NCI-H1092 (cell line): ENCODE measurements at places on chromosomes 2 and 18.

DNA sequence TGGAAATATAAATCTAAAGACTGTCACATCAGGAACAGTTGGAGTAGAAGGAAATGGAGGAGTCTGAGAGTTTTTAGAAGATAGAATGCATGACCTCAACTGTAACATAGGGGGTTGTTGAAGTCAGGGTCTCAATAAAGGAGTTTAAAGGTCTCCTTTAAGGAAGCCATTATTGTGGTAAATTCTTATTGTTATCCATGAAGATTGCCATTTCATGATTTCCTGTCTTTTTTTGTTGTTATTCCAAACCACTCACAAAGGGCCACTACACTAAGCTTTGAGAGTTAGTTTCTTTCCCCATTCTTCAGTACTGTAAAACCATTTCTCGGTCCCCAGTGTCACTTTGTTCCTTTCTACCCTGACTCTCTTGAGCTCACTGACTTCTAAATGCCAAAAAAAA is 134.0 kb downstream of the DTNA start:
- DNase-seq: no peak

DNA sequence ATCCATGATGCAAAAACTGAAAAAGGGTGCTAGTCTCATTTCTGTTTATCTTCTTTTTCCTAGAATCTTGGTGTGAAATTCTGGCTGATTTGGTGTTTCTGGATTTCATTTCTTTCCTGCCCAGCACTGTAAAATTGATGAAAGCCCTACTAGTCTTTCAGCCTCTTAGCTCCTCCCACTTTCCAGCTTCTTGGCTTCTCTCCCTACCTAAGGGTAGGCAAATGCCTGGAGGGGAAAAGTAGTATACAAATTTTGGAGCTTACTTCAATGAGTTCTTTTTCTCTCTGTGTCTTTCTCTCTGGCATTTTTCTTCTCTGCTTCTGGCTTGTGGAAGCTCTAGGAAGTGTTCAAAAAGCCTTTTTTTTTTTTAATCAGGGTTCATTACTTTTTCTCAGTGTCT is 160.5 kb downstream of the XIRP2 start:
- DNase-seq: no peak

GRCh38 chr2:169286624-169287231 is 75.6 kb downstream of the LRP2 start:
- no peak for DNase-seq

- DNase-seq: no peak
These were observed 38.4 kb upstream of the STAT4 start for GRCh38 chr2:191189112-191189635.

DNA sequence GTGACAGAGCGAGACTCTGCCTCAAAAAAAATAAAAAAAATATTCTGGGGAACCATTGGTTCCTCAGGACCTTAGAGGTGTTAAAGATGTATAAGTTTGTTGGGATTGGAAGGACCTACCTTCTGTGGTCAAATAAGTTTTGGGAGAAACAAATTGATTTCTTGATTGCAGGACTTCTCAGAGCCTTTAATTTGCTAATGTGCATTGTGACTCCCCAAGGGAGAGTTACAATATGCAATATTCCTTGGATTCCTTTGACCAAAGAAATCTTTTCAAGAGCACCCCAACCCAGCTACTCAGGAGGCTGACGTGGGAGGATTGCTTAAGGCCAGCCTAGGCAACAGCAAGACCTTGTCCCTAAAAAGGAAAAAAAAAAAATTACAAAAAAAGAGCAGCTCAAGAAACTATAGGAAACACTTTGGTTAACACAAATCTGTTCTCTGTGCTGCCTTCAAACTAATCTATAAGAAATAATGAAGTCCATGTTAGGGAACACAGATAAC is 6.5 kb downstream of the NAGK start:
- no peak for DNase-seq

GRCh38 chr2:16729335-16729734 is 63.7 kb upstream of the CYRIA start:
- no peak for DNase-seq

DNA sequence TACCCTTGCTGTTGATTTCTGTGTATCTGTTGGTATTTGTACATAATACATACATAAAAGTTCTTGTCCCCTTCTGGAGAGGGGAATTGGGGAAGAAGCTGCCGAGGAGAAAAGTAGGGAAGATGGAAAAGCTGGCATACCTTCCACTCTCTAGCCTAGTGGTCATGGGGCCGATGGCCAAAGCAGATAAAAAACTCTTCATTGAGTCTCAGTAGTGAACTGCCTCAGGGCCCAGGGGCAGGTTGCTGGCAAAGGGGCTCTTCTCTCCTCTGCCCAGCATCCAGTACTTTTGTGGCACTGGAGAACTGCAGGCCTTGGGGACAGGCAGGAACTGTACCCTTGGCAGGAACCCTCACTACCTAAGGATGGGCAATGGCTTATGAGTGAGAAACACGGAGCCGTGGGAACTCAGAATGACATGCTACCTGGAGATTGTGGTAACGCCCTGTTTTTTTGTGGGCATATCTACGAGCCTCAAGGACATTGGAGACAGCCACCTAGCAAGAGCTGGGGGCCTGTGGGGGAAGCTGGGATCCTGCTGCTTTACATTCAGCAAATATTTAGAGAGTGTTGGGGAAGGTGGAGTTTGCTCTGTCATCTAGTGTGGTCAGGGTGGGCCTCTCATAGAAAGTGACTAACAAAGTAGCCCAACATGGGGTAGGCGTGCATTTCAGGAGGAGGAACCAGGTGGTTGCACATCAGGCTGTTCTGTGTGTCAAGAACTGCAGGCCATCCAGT is 22.6 kb upstream of the ITGB6 start:
- DNase-seq: no peak

- DNase-seq: no peak
These were observed 364.4 kb upstream of the CYRIA start for GRCh38 chr2:17030047-17030446.

DNA sequence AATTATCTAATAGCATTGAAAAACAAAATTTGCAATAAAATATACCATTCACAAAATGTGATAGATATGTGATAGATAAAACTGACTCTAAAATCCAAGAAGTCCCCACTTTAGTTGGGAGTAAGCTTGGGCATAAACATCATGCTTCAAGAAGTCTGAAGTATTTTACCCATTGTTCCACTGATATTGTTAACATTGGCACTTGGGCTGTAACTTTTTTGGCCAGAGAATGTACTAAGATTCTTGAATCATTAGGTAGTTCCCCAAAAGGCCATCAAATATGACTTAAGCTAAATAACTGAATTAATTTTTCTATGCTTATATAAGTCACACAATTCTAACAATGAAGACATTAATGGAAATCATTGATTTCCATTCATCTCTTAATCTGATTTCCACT is 413.6 kb downstream of the CDH2 start:
- DNase-seq: no peak

DNA sequence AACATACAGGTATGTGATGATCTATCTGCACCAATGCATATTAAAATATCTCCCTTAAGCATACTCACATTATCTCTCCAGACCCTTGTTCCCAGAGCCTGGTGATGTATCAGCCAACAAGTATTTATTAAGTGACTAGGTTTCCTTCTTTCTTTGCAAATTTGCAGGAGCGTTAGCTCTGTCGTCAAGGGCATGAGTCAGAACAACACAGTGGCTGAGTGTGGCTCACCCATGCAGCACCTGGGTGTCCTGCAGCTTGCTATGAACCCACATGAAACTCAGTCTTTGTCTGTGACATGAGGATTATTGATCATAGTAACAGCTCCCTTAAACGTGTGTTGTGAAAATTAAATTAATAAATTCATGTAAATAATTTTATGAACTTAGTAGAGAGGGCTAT is 96.6 kb downstream of the PIEZO2 start:
- no peak for DNase-seq

DNA sequence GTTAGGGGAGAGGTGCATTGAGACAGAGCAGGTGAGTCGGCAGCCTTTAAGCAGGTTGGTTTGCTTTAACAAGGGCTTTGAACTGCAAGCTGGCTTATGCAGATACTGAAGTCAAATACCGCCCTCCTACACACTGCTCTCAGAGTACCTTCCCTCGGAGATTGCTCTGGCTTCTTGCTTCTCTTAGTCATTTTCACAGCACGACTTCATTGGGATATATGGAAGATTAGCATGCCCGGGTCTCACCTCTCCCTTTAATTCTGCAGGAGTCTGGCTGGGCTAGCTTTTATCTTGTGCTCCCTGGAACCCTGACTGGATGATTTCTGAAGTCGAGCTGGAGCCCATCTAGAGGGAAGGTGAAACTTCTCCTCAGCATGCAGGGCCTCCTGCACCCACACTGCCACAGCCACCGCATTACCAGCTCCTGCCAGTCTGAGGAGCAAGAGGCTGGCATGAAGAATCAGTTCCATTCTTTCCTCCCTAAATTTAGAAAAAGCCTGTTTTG is 395.5 kb upstream of the HNRNPA3 start:
- no peak for DNase-seq

GRCh38 chr2:105791229-105791628 is 46.5 kb downstream of the NCK2 start:
- no peak for DNase-seq

- DNase-seq: no peak
These were observed 52.8 kb upstream of the IL1RL1 start for GRCh38 chr2:102258386-102259074.

DNA sequence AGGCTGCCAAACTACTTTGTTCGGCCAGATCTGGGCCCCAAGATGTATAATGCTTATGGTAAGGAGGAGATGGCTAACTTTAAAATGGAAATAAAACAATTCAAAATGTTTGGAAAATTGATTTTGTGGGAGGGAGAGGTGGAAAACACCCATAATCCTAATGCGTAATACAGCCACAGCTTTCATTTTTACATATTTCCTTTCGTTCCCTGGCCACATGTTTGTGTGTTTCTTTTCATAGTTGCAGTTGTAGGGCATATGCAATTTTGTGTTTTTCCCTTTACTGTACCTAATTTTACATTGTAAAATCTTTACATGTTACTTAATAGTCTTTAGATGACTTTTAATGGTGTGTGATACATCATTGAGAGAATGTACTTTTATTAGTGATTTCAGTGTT is 44.6 kb downstream of the KDM3A start:
- DNase-seq: no peak

GRCh38 chr2:124834331-124834730 is 809.2 kb downstream of the CNTNAP5 start:
- no peak for DNase-seq

GRCh38 chr2:98012561-98012991 is 16.8 kb upstream of the TMEM131 start:
- no peak for DNase-seq

DNA sequence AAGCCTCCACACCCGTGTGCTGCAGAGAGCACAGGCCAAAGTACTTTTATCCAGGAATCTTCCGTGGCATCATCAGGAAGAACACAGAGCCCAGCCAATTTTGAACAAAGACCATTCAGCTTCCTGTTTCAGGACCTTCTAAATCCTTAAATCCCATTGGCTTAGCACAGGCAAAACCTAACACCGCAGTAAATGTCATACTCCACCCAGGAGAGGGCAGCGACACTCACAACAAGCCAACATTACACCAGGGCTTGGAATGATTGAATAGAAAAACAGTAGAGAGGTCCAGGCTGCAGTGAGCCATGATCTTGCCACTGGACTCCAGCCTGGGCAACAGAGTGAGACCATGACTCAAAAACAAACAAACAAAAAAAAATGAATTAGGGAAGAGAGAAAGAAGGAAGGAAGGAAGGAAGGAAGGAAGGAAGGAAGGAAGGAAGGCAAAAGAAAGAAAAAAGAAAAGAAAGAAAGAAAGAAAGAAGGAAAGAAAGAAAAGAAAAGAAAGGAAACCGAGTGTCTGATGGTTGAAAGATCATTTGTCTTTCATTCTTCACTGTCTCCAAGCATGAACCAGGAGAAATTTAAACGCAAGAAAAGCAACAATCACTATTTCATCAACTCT is 144.6 kb upstream of the SATB2 start:
- peak; percentile 8 for DNase-seq

- DNase-seq: no peak
These were observed 1.1 kb upstream of the RNU4ATAC start for GRCh38 chr2:121529439-121530211.

- DNase-seq: no peak
These were observed 145.1 kb downstream of the CDC42EP3 start for GRCh38 chr2:37526323-37526722.

DNA sequence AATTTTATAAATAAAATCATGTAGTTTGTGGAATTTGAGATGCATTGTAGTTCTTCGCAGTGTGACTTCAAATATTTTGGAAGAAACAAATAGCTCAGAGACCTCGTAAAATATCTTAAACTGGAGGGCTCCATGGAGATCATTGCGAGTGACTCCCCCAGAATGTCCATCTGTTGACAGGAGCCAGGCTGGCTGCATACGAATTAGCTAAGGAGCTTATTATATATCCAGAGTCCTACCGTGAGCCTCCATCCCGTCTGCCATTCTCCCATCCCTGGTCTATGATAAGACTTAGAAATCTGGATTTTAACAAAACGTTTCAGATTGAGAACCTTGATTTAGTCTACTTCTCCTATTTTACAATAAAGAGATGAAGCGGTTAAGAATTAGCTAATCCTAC is 80.2 kb downstream of the MSH2 start:
- no peak for DNase-seq

DNA sequence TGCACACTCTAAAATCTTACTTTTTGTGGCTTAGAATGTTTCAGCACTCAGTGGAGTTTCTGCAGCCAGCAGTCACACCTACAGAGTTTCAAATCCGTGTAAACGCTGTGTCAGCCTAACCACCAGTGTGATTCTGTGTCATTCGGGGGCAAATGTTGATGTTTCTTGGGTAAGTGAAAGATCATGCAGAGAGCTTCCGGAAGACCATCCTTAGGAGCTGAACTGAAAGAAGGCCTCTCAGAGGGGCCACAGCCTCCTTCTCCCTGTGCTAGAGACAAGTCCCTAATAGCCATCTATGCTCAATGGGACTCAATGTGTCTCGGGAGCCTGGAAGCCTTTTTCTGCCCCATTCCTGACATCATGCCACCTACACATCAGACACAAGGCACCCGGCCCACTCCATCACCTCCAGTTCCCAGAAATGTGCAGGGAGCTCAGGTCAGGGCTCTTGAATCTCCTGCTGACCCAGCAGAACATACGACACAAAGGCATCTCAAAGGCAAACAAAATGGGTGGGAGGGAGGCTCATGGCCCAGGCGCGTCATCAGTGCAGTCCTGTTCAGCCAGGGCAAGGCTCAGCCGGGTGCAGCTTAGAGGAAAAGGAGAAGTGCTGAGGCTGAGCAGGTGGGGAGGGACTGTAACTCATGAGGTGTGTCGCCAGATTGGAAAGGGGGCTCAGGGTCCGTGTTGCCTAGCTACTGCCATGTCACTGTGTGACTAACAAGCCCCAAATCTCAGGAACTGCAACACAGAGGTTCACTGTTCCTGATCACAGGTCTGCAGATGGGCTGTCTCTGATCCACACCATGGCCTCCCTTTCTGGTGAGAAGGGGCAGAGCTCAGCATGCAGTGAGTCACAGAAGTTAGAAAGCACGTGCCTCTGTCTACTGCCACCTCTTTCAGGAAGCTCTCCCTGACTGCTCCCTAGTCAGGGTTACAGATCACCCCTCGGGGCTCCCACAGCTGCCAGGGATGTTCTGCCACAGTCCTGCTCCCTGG is 82.0 kb downstream of the SMAD7 start:
- DNase-seq: no peak
